ENCODE measurements at places on chromosomes 12 and 14.

DNA sequence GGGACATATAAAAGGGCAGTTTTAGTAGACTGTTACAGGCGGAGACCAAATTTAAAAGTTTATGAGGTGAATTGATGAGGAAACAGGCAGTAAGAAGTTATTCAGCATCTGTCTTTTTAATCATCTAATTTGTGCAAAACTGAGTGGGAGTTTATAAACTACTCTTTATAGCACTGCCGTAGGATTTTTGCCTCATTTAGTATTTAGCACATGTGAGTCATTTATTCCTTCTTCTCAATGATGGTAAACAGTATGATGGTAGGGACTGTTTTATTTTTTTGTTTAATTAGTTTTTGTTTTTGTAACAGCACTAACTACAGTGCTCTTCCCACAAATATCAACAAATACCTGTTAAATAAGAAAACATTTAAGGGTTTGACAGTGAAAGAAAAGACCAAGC is 20.6 kb downstream of the TOGARAM1 start:
- DNase-seq: no peak

GRCh38 chr14:40365305-40365704 is 933.1 kb upstream of the FBXO33 start:
- DNase-seq: no peak

- DNase-seq: no peak
Observed at GRCh38 chr12:57280211-57281062, 29.4 kb upstream of the STAC3 start.

GRCh38 chr14:56159066-56159465 is 40.9 kb downstream of the PELI2 start:
- no peak for DNase-seq

- DNase-seq: peak; percentile 25
Observed at GRCh38 chr14:24264298-24264697, 1.3 kb upstream of the TGM1 start.

DNA sequence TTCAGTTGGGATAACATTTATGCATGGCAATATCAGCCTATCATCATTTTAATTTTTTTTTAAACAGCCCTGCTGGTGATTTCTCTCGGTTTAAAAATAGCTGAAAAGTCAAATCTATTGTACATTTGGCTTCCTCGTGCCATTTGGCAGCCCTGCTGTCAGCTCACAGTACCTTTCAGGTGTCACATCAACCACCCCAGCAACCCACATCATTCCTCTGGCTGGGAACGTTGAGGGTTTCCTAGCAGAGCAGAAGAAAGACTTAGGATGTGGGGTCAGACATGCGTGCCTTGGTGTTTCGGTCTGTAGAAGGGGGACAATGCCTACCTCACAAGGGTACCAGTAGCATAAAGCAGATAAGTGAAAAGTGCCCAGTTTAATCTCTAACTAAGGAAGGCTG is 15.8 kb downstream of the PEBP1 start:
- DNase-seq: no peak

DNA sequence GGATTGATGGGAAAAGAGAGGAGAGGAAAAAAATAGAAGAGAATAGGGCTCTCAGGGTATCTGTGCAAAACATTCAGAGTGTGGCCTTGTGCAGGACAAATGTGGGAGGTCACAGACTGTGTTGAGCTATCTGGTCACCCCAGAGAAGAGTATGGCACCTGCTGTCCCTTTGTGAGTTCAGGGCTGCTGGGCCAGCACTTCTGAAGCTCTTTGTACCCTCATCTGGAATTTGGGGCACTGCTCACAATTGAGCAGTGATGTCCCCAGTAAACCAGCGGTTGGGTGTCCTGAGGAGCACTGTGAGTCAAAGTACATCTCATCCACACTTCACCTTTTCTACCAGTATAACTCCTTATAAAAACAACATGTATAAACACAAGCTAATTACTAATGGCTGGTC is 2.6 kb upstream of the KRT81 start:
- DNase-seq: no peak

- no peak for DNase-seq
Observed at GRCh38 chr12:122788387-122788786, 14.0 kb downstream of the CCDC62 start.

- no peak for DNase-seq
Observed at GRCh38 chr12:101042211-101042610, 167.8 kb downstream of the SLC5A8 start.

DNA sequence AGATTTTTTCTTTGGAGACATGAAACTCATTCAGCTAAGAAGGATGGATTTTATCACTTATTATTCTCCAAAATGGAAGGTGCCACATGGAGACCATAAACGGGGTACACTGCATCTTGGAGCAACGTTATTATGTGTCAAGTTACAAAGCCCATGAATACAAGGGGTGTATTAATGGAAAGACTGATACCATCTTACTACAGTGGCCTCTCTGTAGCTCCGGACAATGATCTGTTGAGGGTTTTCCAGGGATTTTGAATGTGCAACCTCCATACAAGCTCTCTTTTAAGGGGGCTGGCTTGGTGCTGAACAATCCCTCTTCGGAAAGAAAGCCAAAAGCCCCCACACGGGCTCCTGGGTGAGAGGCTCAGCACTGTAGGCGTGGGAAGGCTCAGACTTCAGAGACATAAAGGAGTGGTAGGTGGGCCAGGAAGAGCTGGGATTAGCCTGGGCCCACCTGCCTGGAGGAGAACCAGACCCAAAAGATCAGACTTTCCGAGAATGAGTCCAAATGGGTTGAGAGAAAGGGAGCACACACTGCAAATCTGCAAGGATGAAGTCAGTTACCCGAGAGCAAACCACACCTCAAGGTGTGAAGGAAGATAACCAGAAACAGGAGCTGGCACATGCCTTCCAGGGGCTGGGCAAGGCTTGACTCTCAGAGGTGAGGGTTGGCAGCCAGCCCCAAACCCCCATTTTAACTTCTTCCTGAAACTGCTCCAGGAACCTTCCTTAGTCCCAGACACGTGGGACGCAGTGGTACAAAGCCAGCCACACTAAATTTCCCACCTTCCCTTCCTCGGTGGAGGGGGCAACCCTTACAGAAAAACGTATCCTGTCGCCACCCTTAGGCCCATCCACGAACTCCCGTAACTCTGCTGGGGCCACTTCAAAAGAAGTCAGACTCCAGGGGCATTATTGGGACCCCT is 1.5 kb downstream of the VPS37B start:
- DNase-seq: no peak
